ENCODE measurements at places on chromosomes 3 and 15.

GRCh38 chr3:187188931-187189330, 8.4 kb upstream of the RTP1 start:
- no peak for DNase-seq

GRCh38 chr3:196423044-196423781, 9.0 kb downstream of the UBXN7 start:
- no peak for DNase-seq

DNA sequence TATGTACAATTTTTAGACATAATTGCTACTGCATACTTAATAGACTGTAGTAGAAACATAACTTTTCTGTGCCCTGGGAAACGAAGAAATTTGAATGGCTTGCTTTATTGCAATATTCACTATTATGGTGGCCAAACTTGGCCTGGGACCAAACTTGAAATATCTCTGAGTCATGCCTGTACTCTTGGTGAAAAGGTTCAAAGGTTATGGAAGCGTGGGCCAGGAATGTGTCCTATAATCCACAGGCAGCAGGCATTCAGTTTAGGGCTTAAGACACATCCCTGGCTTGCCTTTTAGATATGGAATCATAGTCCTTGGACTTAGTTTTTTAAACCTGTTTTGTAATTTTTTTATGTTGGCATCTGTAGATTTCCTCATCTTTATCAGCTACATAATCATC, 124.3 kb downstream of the LRIG1 start:
- DNase-seq = no peak

DNA sequence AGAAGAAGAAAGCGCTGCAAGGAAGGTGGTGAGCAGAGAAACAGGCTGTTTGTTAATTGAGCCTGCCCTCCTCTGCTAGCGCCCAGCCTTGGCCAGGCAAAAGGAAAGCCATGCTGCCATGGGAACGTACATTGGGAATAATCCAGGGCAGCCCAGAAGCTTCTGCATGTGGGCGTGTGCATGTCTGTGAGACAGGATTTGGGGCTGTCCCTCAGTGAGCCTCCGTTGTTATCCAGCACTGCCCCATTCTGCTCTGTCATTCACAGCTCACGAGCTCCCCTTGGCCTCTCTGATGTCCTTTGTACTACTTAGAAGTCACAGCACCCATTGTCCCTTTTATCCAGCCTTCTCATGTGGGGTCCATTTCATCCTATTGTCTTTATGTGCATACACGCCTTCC, 239.1 kb upstream of the ROPN1 start:
- no peak for DNase-seq

DNA sequence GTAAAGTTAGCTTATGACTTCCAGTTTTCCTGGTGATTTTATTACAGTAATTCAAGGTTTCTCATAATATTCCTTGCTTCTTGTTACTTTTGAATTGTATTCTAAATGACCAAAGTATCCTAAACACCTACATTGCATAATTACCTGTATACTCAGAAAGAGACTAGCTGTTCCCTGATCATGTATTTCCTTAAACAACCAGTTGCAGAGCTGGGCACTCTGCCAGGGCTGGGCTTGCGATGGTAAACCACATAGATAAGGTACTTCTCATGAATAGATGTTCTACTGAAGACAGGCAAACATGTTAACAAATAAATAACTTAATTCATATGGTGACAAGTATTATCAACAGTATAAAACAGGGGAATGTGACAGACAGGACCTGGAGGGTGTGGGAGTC, 142.3 kb upstream of the WNT5A start:
- DNase-seq = no peak

DNA sequence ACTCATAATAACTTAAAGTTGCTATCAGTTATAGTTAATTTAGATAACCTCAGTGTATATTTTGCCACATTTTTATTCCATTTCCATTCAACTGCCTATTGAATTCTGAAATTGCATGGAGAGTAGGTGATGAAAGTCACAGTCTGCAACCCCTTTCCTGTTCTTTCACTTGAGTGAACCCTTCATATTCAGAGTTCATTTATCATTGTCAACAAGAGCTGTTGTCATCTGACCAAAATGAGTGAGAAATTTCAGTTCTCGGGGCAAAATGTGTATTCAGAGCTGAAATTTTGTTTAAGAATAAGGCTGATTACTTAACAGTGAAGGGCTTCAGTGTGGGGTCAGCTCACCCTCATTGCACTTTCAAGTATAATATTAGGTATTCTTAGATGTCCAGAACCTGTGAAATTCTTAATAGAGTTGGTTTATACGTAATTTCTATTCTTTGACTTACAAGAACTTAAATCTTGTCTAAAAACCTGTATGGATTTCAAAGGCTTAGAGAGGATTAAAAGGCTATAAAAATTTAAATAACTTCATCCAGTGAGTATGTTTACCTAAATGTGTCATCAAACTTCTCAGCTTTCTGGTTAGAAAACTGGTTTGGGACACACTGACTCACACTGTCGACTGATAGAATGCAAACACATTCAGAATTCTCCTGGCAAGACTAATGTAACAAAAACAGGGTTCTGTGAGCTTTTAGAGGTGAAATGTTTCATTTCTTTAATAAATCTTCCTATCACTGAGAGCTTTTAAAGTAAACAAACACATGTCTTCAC, 92.2 kb downstream of the CMSS1 start:
- DNase-seq = no peak

Measured in AML-193 (cell line).